ENCODE measurements at places on chromosomes 6 and 20.

GRCh38 chr6:13396241-13396792, 68.0 kb upstream of the TBC1D7 start:
- no peak for DNase-seq

DNA sequence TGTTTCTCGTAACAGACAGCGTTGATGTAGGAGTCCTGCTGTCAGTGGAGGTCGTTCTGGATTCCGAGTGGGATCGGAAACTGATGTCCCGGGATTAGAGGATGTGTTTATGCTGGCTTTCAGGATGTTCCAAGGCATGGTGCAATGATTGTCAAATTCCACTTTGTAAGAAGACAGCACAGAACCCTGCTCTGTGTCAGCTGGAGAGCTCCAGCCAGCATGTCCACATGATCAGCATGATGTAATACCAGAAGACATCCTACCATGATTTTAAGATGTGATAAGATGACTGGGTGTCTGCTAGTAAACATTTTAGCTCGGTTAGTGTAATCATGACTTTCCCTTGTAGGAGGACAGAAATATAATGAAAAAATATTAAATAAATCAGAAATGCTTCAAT, 20.3 kb downstream of the ENPP1 start:
- no peak for DNase-seq

GRCh38 chr20:50957798-50958614, at the start of gene DPM1:
TSS of gene DPM1 (minus strand) at chr20:50958532. CDS start at chr20:50958523, 9 bp downstream.
- DNase-seq = peak; percentile 87

- DNase-seq = no peak
These were observed 399.6 kb downstream of the NKAIN2 start for GRCh38 chr6:124203101-124203811.

DNA sequence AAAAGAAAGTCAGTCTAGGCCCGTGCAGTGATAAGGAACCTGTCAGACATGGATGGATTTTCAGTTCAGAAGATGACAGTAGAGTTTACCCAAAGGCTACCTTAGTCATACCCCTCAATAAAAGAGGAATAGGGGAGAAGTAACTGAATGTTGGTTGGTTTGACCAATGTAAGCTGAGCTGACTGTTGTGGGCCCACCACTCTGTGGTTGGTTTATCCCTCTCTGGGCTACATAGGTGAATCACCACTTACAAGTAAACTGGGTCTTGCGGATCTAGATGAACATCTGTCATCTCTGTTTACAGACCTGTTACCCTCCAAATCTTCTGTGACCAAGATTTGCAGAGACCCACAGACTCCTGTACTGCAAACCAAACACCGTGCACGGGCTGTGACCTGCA, 37.2 kb upstream of the MYLK2 start:
- DNase-seq = no peak

GRCh38 chr6:150334790-150335783, 33.7 kb upstream of the IYD start:
- DNase-seq = peak; percentile 52

- DNase-seq = no peak
These were observed 1075.6 kb upstream of the GJE1 start for GRCh38 chr6:141056945-141057625.

DNA sequence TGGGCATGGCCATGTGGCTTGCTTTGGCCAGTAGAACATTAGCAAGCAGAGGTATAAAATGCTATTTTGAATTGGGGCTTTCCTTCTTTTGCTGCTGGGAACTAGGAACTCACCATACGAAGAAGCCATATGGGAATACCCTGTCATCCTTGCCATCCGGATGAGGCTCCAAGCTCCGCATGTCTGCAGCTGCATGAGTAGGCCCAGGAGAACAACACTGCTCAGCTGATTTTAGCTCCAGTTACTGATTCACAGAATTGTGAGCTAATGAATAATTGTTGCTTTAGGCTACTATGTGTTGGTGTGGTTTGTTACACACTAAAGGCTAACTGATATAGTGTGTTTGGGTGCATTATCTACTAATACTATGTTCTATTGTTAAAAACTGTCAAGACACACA, 2.7 kb upstream of the PLCB4 start:
- DNase-seq = no peak

GRCh38 chr20:53492212-53492611, 101.4 kb downstream of the ZNF217 start:
- DNase-seq = no peak

DNA sequence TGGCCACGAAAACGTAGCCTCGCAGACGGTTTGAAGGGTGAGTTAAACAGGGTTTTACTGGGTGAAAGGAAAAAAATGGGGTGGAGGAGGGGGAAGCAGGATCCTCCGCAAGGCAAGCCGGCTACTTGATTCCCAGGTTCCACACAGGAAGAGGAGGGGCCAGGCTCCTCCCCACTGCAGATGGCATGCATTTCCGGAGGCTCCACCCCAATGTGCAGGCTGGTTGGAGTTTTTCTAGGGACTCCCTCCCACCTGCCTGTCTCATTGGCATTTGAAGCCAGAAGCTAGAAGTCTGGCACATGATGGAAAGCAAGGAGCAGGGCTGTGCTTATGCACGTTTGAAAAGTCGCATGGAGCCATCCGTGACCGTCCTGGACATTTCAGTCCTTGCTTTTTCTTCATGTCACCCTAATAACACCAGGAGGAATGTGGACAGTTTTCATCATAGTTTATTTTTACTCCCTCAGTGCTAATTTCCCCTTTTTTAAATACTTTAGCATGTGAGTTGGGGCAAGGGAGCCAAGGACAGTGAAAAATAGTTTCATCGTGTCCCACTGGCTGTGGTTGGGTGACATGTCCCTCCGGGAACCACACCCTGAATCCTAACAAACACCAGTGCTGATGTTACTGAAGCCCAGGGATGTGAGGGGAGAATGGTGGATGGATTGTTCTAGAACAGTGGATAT, 100.1 kb upstream of the INSM1 start:
- peak; percentile 31 for DNase-seq

DNA sequence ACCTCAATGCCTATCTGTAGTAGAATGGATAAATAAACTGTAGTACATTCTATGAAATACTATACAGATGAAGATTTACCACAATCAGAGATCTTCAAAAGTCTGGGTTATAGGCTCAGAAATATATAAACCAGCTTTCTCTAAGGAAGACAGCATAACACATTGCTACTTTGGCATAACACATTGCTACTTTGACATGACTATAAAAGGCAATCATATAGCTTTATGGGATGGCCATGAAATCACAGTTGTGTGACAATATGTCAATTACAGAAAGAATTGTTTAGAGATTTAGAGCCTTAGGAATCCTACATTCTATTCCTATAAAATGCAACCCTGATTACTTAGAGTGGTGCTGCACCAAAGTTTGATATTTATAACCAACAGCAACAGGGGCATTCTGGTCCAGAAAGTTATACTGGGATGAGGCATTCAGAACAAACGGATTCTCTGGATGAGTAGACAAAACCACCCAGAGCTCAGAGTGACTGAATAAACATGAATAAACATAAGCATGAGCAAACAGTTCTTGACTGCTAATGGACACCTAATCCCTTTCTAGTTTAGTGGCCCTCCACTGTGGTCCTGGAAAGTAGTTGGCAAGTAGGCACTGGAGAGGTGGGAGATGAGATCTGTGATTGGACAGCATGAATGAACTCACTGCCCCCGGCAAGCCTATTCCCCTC, 12.0 kb downstream of the TTI1 start:
- no peak for DNase-seq

GRCh38 chr6:116737004-116737403, 28.5 kb downstream of the FAM162B start:
- DNase-seq = no peak

DNA sequence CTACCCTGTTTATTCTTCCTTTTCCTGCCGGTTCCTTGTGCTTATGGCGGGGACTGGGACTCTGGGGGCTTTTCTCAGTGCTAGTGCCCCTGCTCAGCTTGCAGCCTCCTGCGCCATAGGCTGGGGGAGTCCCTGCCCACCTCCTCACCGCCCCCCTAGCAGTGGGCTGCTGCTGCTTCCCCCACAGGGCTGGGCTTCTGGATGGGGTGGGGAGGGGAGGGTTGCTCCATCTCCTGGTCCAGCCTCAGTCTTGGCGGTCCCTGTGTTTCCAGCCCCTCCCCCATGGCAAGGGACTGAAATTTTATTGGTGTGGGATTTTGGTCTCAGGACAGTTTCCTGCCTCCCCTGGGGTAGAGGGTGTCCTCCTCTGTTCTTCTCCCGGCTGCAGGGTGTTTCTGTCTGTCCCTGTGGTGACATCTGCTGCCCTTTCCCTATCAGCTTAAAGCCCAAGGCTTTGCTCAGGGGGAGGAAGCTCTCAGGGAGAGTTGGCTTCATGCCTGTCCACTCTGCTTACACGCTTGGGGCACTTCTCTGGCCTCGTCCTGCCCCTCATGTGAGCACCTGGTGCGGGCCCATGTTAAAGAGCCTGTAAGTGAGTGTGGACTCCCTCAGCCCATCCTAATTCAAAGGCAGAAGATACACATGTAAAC, 100.6 kb downstream of the HIVEP1 start:
- DNase-seq = no peak

DNA sequence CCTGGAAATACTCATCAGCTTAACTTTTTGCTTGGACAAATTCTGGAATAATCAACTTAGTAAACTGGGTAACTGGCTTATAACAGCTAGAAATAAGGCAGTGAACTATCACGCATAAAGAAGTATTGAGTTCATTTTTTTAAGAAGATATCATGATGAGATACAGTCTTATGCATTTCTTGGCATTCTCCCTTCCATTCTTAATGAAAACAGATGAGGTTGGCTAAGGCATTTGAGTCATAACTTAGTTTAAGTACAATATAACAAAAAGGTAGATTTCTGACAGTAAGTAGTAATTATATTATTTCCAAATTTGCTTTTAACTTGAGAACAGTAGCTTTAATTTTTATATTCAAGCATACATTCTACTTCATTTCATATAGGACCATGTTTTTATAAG, 56.1 kb downstream of the SAMD5 start:
- no peak for DNase-seq

Measured in iPS-NIHi11 (cell line).